Stimulated activated CD4-positive, alpha-beta T cell treated with anti-CD3 and anti-CD28 coated beads, Interleukin-2, amount 100 ng/mL, for 24 hours (primary cell): ENCODE measurements at places on chromosomes 3 and 15.

- no peak for DNase-seq
Measured at GRCh38 chr3:158167737-158168557, 58.1 kb downstream of the RSRC1 start.

- DNase-seq: no peak
Measured at GRCh38 chr3:159620281-159620680, 368.4 kb upstream of the IL12A start.

- no peak for DNase-seq
Measured at GRCh38 chr3:10852066-10852808, 36.2 kb downstream of the SLC6A11 start.

GRCh38 chr3:129936757-129937156, 37.8 kb upstream of the TRH start:
- no peak for DNase-seq

- no peak for DNase-seq
Measured at GRCh38 chr3:69066121-69066520, 14.0 kb upstream of the TMF1 start.

- DNase-seq: no peak
Measured at GRCh38 chr3:40299721-40300335, 9.7 kb upstream of the EIF1B start.

GRCh38 chr3:185465471-185465870, 33.4 kb downstream of the TMEM41A start:
- no peak for DNase-seq

DNA sequence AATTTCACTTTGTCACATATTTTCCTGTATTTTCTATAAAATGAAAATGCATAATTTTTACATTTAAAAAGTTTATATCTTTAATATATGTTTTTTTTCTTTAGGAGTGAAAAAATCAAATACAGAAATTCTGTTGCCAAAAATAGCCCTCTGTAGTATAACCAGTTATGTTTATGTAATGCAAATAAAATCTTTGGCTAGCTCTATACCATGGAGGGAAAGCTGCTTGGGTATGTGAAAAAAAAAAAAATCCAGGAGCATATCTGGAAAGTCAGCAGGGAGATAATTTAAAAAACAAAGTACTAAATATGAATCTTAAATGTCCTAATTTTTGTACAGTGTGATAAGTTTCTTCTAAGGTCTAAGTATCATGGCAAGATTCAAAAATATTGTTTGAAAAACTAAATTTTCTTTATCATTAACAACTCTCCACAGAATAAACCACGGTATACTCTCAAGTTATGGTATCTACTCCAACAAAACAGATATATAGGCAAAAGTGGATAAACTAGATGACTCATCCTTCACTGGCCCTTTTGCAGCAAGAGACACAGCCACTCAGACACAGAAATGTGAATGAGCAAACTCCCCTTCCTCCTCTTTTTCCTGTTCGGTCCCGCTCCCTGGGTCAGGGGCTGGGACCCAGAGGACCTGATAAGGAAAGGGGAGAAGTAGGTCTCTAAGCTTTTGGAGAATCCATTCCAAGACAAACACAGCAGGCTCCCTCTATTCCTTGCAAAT, 66.6 kb downstream of the PDZRN3 start:
- DNase-seq: no peak

DNA sequence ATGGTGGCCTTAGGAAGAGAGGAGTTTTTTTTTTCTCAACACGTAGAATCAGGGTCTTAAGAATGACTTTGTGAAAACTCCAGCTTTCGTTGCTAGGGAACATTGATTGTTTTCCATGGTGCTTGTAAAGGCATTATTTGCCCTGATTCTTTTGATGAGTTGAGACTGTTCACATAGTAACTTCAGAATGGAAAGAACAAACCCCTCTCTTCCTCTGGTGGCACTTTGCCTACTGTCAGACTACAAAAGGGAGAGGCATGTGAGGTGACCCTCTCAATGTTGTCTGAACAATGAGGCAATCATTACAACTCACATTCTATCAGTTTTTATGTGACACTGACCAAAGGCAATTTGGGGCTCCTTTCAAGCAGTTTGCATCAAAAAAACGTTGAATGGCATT, 477.8 kb downstream of the FGF12 start:
- no peak for DNase-seq

DNA sequence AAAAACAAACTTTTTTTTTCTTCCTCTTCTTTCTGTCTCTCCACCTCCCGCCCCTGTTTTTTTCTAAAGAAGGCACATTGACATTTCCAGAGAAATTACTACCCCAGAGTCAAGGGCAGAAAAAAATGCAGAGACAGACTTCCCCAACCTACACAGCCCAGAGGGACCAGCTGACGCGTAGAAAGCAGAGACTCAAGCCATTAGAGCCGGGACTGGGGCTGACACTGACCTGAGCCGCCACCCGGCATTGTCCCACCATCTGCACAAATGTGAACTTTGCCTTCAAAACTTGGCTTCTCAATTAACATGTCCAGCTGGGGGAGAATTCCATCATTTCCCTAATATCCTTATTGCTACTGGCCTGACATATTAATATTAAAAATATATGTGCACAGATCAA, 385.6 kb downstream of the NR2F2 start:
- DNase-seq: no peak

GRCh38 chr3:29011441-29011840, 269.4 kb upstream of the RBMS3 start:
- no peak for DNase-seq

DNA sequence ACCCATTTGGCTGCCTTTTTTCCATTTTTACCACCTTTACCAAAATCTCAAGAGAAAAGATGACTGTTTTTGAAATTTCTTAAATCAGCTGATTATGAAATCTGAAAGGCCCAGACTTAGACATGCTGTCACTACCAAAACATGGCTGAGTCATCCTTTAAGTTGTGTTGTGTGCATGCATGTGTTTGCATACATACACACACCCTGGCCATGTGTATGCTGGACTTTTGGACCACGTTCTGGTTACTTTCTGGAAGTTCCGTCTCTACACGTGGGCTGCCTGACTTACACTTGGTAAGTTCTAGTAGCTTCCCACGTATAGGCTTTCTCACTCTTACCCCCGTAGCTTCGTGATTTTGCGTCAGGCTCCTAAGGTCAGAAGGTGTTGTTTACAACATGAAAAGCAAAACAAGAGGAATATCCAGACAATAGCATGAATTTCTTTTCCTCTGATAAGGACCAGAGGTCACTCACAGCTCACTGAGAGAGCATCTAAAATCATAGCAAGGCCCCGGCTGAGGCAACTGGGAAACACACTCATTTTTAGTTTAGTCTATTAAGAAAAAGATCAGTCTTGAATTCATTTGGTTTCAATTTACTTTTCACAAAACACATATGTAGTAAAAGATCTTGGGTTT, 62.4 kb downstream of the COL8A1 start:
- DNase-seq: no peak

DNA sequence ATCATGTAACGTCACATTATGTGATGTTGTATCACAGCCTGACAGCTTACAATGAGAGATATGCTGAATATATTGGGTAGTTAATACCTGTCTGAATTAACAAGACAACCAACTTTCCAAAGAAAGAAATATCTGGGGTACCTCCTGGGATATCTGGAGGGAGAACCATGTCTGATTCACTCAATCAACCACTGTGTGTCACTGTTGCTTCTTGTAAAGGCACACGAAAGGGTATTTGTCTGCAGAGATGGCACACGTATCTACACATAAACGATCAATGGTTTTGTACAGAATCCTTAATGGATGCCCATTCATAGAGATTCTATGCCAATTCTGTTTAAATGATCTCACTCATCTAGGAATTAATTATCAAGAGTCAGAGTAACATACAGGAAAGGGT, 252.1 kb upstream of the TMCO5A start:
- no peak for DNase-seq

DNA sequence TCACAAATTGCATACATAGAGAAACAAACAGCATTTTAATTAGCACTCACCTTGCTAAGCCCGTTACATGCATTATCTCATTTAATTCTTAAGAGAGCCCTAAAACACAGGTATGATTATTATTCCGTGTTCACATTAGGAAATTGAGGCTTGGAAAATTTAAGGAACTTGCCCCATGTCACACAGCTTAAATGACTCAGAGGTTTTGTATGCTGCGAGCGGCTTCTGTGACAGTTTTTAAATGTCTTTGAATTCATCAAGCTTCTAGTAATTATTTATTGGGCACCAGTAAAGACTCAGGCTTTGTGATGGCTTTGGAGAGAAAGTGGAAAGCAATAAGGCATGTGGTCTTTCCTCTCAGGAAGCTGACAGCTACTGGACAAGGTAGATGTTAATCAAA, 166.7 kb upstream of the THBS1 start:
- no peak for DNase-seq

- DNase-seq: no peak
Measured at GRCh38 chr15:70799667-70800450, 36.5 kb upstream of the UACA start.

DNA sequence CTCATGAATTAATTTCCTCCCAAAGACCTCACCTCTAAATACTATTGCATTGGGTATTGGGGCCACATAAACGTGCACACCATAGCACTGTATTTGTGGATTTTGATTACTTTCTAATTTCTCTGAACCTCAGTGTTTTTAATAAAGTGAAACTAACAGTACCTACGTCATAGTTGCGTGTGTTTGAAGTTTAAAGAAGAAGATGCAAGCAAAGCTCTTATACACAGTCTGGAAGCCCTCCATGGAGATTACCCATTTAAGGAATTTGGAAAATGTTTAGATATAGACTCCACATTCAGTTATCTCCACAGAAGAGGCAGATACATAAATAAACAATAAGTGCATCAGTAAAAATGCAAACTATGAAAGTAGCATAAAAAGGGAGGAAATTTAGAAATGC, 581.1 kb upstream of the GBE1 start:
- no peak for DNase-seq

DNA sequence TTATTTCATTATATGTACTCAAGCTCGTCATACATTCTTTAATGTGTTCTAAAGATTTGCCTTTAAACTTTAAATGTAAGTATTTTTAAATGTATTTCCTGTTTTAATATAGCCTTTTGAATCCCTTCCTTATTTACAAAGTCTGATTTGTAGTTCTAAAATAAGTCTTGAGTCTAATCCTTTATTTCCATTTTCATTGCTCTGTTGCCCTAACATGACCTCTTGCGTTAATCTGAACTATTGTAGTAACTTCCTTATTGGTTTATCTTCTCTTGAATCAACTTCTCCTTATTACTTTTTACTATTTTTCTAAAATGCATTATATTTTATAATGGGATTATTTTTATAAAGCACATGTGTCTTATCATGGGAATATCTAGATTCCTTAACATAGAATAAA, 24.0 kb downstream of the KNL1 start:
- DNase-seq: no peak

DNA sequence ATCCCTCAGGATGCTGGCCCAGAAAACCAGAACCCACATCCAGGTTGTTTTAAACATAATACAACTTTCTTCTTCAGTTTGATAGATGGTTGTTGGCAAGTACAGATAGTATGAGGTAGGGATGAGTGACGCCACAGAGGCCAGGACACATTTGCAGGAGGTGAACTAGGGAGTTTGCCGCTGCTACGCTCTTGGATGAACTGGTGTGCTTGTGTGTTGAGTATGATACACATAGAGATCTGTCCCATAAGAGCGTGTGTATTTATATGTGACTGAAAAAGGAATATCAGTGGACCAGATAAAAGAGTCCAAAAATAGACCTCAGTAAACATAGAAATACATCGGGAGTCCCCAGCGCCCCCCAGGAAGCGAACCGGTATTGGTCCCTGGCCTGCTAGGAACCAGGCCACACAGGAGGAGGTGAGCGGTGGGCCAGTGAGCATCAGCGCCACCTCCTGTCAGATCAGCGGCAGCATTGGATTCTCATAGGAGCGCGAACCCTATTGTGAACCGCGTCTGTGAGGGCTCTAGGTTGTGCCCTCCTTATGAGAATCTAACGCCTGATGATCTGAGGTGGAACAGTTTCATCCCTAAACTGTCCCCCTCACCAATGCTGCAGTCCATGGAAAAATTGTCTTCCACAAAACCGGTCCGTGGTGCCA, 98.1 kb downstream of the LRRK1 start:
- DNase-seq: no peak

- DNase-seq: no peak
Measured at GRCh38 chr3:157767607-157768006, 264.4 kb upstream of the VEPH1 start.

- DNase-seq: no peak
Measured at GRCh38 chr3:24475925-24476324, 18.7 kb downstream of the THRB start.

DNA sequence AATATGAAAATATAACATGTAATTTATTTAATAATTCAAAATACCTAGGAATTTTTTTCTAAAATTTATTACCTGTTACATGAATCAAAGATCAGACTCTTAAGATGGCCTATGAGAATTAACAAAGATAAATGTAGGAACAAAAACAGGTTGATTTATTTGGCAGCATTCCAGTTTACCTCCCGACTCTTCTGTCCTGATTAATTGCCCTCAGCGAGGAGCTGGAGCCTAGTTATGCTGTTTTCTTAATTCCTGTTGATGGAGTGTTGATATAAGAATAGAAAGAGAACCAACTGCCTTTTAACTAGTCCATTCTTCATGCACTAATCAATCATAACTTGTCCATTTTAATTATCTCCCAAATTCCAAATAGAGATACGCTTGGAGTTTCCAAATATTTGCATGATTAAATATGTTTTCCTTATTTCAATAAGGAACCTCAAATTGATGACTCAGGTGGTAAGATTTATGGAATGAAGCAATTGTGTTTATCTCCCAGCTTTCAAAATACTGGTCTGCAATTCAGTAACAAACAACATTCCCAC, 10.6 kb upstream of the CPB1 start:
- DNase-seq: no peak

DNA sequence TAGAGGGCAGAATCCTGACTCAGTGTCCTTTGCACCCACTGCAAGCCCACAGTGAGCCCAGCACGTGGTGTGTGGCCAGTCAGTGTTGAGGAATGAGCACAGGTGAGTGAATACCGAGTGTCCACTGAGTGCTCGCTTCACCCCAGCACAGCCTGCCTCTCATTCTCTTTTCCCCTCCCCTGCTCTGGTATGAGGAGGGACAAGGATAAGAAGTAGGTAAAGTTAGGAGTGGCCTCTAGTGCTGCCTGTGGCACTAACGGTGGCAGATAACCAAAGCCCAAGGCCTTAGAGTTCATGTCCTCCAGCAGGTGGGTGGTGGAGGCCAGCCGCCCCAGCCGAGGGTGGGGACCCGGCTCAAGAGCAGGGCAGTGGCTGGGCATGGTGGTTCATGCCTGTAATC, 38.0 kb downstream of the PRKCD start:
- no peak for DNase-seq

- DNase-seq: no peak
Measured at GRCh38 chr15:69402816-69403215, 11.3 kb upstream of the KIF23 start.
